Activated T-helper 1 cell treated with anti-CD3 and anti-CD28 coated beads, Interleukin-12 subunit alpha, Interleukin-12 subunit beta, Interleukin-2, Interleukin-4 antibody, amounts not matched to agents 30 ng/mL and 10 ng/mL and 1 ng/mL, durations not matched to agents 14 hours and 24 hours and 36 hours (primary cell): ENCODE measurements at places on chromosomes 6 and 20.

- DNase-seq, result no peak
These were observed 25.8 kb downstream of the MAP7 start for GRCh38 chr6:136524339-136524935.

GRCh38 chr6:166419286-166419685 is 36.5 kb upstream of the MPC1 start:
- DNase-seq, result peak; percentile 61

GRCh38 chr20:19552221-19553180 is 205.6 kb upstream of the RIN2 start:
- DNase-seq, result no peak

GRCh38 chr20:37598100-37598543 is 70.4 kb upstream of the BLCAP start:
- no peak for DNase-seq

DNA sequence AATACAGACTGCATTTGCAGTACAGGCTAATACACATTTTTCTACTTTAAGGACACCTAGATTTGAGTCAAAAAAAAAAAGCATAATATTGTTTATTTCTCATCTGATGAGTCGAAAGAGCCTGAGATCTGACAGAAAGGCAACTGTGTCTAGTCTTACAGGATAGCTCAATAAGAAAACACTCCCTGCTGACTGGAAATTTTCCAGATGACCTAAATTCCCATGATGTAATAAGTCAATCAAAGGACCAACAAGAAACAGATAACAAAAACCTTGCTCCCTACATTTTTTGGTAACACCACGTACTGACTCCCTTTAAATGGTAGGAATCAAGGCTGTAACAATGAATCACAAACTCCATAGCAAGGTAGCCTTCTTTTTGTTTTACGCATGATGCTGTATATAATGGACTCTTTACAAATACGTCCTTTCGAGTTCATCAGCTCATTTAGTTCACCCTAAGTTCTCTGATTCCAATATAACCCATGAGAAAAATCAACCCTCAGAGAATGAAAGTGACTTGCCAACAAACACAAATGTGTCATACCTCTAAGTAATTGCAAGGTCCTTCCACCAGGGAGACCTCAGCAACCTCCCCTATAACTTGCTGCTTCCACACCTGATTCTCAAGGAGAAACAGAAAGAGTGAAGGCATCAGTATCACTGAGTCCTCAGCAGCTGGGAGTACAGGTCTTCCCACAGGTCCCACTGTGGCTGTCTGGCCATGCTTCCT is 12.1 kb downstream of the TBX18 start:
- DNase-seq, result no peak

DNA sequence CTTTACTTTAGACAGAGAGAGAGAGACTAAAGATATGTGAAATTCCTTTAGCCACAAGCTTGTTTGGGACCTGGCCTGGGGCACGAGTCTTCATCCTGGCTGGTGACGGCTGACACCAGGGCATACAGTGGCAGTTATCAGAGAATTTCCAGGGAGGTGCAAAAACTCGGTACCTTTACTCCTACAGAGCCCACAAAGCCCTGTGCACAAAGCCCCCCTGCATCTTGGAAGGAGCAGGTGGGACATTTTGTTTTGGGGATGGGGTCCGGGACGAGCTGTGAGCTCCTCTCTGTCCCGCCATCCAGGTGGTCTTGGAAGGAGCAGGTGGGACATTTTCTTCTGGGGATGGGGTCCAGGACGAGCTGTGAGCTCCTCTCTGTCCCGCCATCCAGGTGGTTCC is 28.9 kb downstream of the RPP40 start:
- no peak for DNase-seq

DNA sequence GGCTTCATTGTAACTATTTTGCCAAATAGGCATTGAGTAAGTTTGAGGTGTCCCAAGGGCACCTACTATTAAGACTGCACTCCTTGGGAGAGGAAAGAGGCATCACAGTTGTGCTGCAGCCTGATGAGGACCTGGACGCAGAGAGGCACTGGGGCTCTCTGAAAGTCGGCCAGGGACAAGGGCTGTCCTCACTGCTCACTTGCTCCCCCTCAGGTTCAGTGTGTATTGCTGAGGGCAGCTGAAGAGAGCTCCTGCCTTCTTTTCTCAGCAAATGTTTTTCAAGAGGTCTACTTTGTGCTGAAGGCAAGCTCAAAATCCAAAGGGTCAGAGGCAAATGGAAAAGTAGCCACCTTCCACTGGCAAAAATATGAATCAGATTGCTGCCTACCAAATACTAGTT is 331.8 kb downstream of the RIMS1 start:
- no peak for DNase-seq

DNA sequence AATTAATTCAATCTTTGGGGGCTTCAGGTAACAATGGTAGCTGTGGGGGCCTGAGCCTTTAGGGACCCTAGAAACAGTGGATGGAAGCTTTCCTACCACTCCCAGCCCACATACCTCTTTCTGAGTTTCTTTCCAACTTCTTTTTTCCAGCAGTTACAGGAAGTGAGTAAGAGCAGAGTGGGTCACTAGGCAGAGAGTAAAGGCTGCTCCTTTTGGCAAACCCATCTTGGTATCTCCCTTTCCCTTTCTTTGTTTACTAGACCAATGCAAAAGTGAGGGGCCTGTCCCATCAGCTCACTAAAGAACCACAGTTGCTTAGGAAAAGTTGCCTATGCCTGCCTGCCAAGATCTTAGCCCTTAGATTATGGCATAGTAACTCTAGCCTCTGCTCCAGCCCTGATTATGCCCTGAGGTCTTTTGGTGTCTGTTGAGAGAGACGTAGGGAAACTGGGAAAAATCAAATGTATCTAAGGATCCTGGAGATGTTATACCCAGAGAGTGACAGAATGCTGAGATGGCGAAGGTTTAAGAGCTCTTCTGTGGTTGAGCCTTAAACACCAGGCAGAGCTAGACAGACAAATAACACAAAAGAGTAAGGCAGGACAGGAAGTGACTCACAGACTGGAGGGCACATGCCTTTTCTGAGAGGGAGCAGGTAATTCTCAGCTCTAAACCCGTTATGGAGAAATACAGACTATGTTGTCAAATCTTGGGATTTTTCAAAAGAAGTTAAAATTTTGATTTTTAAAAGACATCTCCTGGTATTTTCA is 31.3 kb downstream of the TRMT6 start:
- DNase-seq, result no peak

DNA sequence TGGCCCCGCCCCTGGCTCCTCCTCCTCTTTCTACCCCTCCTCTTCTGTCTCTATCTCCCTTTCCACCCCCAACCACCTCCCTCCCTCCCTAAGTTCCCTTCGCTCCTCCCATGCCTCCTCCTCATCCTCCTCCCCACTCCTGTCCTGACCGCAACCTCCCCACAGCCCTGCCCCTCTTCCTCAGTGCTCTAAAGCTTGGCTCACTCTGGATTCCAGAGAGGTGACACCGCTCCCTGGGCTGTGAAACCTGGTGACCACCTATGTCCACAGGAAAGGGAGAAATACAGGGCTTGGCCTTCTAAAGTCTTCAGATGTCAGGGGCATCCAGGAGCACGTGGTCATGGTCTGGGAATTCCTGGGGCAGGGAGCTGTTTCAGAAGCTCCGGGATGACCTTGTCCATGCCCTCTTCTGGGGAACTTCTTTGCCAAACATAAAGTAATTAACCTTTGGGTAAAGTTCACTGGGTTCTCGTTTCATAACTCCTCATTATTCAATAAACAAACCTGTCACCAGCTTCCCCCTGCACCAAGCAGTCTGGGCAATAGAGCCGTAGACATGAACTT is 345 bp upstream of the CST5 start:
- no peak for DNase-seq

GRCh38 chr6:153062516-153062915 is 60.0 kb upstream of the MTRF1L start:
- DNase-seq, result no peak

DNA sequence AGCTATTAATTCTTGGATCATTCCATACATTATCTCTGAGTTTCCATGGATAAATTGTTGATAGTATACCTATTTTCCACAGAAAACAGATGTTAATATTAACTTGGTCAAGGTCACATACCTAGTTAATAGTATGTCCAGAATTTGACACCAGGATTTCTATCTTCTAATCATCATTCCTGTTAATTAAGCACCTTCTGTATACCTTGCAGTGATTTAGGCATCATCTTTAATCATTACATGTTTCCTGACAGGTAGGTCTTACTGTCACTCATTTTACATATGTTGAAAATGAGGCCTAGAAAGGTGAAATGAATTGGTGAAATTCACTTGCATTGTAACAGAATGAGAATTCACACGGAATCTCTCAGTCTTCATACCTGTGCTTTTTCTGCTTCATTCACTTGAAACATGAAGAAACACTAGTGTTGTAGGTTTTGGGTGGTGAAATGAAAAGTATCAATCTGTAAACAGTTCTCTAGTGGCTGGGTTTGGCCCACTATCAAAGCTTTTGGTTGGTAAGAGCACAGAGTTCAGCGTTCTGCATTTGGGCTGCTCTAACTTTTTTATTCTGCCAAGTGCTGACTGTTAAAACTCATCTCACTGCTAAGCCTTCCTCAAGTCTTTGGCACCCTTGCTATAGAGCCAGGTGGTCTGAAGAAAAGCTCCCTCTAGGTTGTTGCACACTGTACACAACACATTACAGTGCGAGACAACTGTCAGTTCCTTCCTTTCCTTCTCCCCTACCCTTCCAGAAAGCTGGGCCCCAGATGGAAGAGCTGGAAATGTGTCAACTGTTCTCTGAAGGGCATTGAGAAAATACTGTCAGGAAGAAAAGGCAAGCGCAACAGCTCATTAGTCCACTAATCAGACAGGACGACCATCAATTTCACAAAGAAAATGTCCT is 57.8 kb upstream of the C20orf144 start:
- DNase-seq, result no peak

DNA sequence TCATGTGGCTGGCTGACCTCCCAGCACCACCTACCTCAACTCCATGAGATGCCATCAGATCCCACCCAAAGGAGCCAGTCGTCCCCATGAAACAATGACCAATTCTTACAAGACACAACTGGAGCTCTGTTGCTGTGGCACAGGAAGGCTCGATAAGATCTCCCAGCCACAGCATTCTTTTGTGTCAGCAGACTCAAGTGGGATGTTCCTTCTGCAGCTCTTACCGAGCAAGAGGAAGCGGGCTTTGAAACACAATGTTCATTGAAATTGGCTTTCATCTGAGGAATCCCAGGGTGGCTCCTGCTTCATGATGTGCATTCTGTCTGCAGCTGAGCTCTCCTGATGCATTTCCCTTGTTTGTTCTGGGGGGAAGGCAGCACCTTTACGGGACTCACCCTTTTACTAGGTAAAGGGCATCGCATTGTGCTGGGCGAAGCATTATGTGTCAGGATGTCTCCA is 222.0 kb upstream of the SGK1 start:
- DNase-seq, result no peak

DNA sequence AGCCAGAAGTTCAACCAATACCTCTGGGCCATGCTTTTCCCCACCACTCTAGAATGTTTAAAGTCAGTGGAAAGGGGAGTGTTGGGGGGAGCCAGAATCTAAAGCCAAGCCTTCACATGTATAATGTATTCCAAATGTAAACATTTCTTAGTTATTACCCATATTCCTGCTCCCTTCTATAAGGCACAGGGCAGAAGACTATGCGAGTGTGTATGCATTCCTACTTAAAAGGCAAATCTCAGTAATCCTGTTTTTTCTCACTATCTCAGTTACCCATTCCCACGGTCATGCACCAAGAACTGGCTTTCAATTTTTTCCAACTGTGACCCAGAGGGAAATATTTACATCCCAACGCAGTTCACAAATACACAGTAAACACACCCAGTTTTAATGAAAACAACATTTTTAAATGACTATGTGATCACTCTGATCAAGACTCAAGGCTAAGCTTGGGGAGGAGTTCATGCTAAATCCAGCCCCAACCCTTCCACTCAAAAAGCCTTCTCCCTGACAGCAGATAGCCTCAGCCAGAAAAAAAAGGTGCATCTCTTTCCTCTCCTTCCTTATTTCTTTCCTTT is 57.5 kb downstream of the EPB41L2 start:
- no peak for DNase-seq

- DNase-seq, result no peak
These were observed 394.8 kb upstream of the NOX3 start for GRCh38 chr6:155850408-155850841.

GRCh38 chr20:51230727-51231126 is 207.8 kb upstream of the KCNG1 start:
- no peak for DNase-seq

- DNase-seq, result no peak
These were observed 36.5 kb downstream of the TAF11 start for GRCh38 chr6:34851361-34851760.

DNA sequence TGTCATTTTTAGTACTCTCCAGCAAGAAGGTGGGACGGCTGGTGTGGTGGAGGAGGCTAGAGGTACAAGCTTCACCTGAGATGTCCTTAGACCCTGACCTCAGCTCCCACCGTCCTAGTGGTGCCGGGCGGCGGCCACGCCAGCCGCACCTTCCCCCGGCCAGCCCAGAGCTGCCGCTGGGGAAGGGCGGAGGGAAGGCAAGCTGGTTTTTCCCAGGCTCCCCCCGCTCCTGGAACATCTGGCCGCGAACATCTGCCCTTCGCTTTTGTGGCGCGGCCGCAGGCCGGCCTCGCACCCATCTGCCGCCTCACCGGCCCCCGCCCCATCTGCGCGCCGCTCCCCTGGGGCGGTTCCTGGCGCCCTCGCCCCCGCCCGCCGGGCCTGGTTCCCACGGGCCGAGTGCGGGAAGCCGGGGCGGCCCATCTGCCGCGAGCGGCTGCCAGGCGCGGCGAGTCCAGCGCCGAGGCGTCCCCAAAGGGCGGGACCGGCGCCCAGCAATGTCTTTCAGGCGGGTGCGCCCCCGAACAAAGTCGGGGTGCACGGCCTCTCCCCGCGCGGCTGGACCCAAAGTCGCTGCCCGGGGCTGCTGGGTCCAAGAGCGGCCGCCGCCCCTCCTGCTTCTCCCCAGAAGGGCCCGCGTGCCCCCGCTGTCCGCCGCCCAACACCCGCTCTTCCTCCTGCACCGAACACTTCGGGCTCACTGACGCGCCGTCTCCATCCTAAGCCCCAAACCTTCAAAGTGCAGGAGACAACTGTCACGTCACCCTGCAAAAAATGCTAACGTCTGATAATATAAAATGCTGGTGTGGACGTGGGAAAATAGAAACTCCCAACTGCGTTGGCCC is 17.3 kb upstream of the ID1 start:
- DNase-seq, result no peak

DNA sequence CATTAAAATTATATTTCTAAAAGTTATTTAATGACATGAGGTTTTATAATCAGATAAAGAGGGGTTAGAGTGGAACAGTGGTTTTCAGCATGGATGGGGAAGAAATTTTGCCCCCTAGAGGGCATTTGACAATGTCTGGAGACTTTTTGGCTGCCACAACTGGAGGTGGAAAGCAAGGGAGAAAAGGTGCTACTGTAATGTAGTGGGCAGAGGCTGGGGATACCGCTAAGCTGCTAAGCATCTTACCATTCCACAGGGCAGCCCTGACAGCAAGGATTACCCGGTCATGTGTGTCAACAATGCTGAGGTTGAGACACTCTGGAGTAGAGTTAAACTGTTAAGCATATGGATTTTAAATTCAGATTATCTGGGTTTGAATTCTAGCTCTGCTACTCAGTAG is 52.9 kb upstream of the FABP7 start:
- DNase-seq, result no peak

DNA sequence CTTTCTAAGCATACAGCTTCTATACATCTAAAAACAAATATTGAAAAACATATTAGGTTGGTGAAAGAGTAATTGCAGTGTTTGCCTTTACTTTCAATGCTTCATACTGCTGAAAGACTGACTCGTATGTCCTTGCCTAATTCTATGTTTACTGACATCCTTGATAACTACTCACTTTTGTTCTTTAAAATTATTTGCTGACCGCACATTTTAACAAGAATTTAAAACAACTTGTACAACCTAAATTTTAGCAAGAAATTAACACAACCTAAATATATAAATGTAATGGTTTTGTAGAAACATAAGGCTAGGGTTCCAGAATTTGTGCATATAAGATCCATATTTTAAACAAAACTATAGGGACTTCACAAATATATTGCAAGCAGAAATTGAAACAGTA is 640.2 kb upstream of the MMS22L start:
- DNase-seq, result no peak
